Stimulated activated CD4-positive, alpha-beta T cell treated with anti-CD3 and anti-CD28 coated beads, TNF-alpha, amount 100 ng/mL, for 24 hours (primary cell): ENCODE measurements at places on chromosomes 12 and 14.

- DNase-seq: no peak
Observed at GRCh38 chr14:92259613-92260357, 63.2 kb upstream of the SLC24A4 start.

DNA sequence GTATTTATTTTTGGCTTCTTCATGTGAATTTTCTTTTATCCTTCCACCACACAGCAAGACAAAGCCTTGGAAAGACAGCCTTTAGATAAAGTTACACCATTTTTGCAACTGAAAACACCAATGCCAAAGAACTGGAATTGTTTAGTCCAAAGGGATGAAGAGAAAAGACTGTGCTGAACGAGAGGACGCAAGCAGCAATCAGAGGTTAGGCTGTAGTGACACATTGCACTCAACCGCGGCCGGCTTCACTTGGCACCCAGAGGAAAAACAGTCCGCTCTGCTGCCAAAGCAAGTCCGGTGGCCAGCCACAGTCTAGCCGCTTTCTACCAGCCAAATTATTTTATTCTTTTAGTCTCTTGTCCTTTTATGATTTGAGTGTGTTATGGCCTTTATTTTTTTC, 49.1 kb upstream of the KCNJ8 start:
- DNase-seq: no peak

GRCh38 chr12:122116707-122117535, 38.4 kb downstream of the MLXIP start:
- DNase-seq: no peak

DNA sequence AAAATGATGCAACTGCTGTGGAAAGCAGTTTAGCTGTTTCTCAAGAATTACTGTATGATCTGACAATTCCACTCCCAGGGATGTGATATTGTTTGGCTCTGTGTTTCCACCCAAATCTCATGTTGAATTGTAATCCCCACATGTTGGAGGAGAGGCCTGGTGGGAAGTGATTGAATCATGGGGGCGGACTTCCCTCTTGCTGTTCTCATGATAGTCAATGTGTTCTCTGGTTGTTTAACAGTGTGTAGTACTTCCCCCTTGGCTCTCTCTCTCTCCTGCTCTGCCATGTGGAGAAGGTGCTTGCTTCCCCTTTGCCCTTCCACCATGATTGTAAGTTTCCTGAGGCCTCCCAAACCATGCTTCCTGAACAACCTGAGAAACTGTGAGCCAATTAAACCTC, 93.4 kb upstream of the CPM start:
- DNase-seq: no peak

DNA sequence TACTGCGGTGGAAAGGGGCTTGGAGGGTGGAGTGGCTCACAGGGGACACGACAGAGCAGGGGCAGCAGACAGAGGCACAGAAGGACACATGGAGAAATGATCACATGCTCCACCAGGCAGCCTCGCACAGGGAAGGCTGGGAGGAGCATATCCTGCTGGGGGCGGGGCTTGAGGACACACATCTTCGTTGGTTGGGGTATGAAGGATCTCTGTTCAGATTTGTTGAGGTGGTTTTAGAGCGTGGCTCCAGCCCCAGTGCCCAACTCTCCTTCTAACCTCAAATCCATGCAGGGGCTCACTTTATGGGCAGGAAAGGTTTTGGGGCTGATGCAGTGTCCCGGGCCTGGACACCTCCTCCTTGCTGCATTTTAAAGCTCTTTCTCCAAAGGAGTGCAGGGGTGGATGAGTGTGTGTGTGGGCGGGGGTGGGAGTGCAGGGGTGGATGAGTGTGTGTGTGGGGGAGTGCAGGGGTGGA, 733 bp upstream of the P3H3 start:
- peak; percentile 20 for DNase-seq

- no peak for DNase-seq
Observed at GRCh38 chr12:52147367-52147963, 44.3 kb downstream of the KRT80 start.

DNA sequence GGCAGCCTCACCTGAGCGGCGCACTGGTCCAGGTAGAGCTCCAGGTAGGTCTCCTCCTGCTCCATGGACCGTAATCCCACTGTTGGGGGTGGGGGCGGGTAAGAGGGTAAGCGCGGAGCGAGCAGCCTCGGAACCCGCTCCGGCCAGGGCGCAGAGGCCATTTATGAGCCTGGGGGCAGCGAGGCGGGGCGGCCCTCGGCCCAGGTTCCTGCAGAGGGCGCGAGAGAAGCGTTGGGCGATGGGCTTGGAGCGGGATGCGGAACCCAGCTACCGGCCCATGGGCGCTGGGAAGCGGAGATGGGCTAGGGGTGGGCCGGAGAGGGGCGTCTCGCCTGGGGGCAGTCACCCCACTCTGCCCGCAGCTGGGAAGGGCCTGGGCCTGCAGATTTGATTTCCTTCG, at the start of gene TBPL2:
Gene TBPL2 (minus strand): TSS at position 232 of the 400 bp plus-strand sequence. CDS start 167 bp downstream, at position 65.
- DNase-seq: no peak

DNA sequence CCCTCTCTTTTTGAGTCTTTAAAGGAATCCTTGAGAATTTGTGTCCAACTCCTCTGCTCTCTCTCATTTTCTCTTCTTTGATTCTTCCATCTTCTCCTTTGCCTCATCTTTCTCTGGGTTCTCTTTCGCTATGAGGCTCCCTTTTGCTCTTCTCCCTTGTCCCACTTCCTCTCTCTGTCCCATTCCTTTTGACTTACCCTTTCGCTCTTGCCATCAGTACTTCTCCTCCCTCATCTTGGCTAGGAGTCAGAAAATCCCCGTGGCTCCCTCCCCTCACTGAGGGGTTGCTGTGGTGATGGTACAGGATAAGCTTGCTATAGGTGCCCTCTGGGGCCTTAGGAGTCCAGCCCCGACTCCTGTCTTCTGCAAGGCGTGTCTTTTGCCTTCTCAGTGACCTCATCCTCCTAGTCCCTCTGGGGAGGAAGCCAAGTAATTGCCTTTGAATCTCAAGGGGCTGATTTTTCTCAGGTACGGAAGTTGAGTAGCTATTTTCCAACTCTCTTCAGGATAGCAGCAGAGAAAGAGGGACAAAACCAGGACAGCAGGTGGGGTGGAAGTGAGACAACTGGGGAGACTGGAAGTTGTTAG, 6.4 kb downstream of the PDE1B start:
- DNase-seq: no peak

- no peak for DNase-seq
Observed at GRCh38 chr12:58163021-58163420, 221.7 kb downstream of the ATP23 start.

- no peak for DNase-seq
Observed at GRCh38 chr14:71463807-71464206, 468.4 kb upstream of the RGS6 start.

GRCh38 chr14:100386121-100386520, 63.0 kb downstream of the SLC25A47 start:
- DNase-seq: no peak

DNA sequence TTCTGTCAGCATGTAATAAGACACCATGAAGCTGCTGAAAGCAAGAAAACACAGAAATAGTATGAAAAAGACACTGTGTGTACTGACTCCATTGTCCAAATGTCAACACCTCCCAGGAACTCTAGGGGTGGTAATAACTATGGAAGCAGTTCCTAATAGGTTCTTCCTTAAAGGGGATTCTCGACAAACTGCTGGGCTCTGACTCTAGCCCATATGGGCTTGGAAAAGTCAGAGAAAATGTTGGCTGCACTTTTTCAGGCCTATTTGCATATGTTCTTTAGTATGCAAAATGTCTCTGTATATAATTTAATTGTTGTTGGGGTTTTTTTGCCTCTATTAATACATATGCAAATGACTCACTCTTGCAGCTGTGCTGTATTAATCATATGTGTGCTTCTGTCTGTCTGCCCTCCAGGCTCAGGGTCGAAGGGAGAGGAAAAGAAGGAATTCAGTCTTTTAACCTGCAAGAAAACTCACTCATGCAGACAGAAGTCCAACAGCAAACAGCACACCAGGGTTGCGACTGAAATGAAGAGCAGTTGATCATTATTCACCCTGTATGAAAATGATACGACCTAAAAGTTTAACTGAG, 317.6 kb downstream of the SOX5 start:
- DNase-seq: no peak

DNA sequence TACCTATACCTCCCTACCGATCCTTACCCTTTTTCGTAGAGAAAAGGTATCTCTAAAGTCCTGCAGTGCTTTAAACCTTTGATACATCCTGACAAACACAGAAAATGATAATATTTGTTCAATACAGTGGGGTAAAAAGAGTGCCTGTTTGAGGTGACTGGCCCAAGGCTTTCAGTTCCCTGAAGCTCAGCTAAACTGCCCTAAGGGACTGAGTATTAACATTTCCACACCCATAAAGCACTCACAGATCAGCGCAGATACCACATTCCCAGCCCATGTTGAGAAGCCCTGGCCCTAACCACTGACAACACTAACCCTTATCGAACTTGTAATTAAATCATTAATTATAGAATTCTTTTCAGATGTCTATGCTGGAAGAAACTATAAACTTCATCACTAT, 108.7 kb downstream of the DIP2B start:
- no peak for DNase-seq

GRCh38 chr12:131038961-131039950, 85.5 kb downstream of the ADGRD1 start:
- DNase-seq: no peak

GRCh38 chr12:120223458-120224303, 22.8 kb upstream of the RPLP0 start:
- no peak for DNase-seq

DNA sequence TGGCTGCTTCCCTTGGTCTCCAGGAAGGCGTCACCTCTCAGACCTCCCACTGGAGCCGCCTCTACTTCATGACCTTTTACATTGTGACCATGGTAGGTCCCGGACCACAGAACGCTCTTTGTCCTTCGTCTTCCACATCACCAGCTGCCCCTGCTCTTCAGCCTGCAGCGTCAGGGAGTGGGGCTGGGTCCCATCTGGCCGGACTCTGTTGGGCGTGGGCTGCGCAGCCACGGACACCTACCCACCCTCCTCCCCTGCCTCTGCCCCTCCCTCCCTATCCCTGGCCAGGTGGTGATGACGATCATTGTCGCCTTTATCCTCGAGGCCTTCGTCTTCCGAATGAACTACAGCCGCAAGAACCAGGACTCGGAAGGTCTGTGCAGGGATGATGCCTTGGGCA, 43.3 kb downstream of the SLC8B1 start:
- DNase-seq: no peak

GRCh38 chr12:116650062-116650461, 87.8 kb downstream of the SPRING1 start:
- no peak for DNase-seq

DNA sequence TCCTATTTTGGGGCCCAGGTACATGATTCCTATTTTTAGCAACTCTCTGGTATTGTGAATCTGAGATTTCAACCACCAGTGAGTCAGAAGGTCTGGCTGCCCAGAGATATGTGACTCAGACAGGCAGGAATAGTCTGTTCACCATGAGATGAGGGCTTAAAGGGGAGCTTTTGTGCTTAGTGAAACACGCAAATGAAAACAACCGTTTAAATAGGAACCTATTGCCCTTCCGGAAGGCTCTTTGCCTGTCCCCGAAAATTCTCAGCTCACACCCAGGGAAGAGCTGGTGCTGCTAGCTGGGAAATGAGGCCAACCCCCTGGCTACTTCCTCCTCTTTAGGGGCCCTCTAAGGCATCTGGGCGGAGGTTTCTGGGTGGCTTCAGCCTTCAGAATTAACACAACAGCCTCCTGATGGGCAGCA, 283.6 kb downstream of the CACNA1C start:
- DNase-seq: no peak

GRCh38 chr14:78469947-78470346, 299.8 kb downstream of the NRXN3 start:
- DNase-seq: no peak

DNA sequence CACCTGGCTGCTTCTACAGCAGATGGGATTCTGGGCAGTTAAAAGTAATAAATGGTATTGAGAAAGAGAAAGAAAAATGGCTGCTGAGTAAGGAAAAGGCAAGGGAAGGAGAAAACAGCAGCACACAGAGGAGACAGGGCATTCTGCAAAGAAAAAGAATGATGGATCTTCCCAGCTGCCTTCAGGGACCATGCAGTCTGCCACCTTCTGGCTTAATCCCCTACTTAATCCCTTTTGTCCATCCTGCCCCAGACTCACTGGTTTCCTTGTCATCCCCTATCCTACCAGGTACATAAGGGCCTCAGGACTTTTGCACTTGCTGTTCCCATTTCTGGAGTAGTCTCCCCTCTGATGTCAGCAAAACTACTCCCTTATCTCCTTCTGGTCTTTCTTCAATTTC, 107.6 kb downstream of the GAS2L3 start:
- no peak for DNase-seq

- DNase-seq: no peak
Observed at GRCh38 chr14:53450871-53451270, 297.7 kb upstream of the DDHD1 start.

GRCh38 chr12:103422746-103423515, 72.8 kb downstream of the C12orf42 start:
- DNase-seq: no peak

- DNase-seq: no peak
Observed at GRCh38 chr14:53957739-53958138, 1.1 kb upstream of the BMP4 start.

- DNase-seq: no peak
Observed at GRCh38 chr14:69519204-69520100, 34.9 kb downstream of the PLEKHD1 start.

DNA sequence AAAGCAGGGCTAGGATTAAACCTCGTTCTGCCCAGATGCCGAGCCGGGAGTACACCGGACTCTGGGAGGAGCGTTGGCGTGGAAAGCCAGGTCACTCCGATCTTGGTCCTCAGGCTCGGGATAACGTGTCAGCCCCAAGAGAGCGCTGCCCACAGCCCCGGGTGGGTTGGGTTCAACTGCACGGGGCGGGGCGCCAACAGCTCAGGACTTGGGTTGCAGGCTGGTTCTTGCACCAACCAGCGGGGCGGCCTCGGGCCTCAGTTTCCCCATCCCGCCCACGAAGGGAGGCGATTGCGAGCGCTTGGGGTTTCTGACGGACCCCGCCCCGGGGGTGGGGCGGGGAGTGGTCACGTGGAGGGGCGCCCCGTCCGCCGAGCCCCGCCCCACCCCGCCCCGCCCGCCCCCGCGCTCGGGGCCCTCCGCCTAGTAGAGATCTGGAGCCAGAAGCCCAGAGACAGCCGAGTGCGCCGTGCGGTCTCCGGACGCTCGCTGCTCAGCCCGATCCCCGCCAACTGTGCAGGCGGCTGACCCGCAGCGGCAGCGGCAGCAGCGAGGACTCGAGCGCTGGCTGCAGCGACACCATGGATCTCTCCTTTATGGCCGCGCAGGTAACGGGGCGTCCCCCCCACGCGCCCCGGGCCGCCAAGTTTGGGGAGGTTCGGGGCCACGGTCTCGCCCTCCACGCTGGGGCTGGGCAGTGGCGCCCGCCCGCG, at the start of gene C14orf132:
Gene C14orf132 (plus strand): TSS at position 443 of the 713 bp plus-strand sequence. CDS start 139 bp downstream, at position 582.
- peak; percentile 68 for DNase-seq

GRCh38 chr14:20503898-20504297, 1.4 kb upstream of the RNASE10 start:
- no peak for DNase-seq
